CD4-positive, alpha-beta T cell treated with Interleukin-21 for 1 hour (primary cell): ENCODE measurements at places on chromosomes 6 and 20.

DNA sequence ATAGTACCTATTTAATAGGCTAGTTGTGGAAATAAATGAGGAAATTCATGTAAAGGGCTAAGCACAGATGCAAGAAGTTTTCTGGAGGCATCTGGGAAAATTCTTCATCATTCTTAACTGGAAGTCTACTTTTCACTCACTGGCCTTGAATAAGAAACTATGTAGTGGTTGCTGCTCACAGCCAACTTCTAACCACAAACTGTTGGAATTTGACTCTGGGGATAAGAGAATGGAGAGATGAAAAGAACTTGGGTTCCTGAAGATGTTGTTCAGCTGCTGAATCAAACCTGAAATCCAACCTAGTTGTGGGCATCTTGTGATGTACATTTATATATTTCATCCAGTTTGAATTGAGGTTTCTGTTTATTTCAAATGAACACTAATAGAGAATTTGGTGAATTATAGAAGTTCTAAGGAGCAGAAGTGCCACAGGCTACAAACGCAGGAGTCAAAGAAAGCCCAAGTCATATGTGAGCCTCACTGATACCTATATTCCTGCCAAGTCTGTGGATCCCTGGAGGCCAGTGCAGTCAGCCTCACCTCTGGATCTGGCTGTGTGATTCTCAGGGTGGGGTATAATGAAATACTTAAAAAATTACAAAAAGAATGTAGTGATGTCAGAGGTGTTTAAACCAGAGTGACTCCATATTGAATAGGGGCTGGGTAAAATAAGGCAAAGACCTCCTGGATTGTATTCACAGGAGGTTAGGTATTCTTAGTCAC, 18.7 kb upstream of the MEI4 start:
- DNase-seq = no peak

DNA sequence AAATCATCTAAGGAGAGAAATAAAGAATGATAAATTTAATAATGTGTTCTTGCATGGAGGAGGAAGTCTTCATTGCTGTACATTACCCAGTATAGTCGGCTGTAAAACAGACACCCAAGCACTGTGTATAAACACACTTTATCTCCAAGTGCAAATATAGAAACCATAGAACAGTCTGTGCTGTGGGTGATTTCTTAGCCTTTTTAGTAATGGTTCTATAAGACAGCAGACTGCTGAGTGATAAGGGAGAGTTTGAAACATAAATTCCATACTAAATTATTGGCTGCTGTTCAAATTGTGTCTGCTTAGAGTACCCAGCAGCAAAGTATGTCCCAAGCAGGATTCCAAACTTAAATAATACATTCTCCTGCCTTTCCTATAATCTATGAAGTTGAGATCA, 4.6 kb downstream of the FILIP1 start:
- no peak for DNase-seq

- no peak for DNase-seq
These were observed 50.5 kb upstream of the ECI2 start for GRCh38 chr6:4185846-4186245.

DNA sequence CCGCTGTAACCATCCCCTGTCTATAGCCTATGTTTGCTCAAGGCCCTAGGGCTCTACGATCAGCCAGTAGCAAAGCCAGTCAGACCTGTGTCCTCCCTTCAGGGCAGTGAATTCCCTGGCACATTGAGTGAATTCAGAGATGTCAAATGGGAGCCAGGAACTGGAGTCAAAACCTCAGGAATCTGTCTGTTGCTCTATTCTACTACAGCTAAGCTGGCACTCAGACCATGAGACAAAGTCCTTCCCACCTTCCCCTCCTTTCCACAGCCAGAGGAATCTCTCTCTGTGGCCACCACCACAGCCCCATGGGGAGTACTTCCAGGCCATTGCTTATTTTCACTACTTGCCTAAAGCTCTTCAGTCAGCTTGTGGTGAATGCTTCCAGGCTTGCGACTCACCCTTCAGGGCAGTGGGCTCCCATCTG, 82.0 kb downstream of the PKIB start:
- no peak for DNase-seq

DNA sequence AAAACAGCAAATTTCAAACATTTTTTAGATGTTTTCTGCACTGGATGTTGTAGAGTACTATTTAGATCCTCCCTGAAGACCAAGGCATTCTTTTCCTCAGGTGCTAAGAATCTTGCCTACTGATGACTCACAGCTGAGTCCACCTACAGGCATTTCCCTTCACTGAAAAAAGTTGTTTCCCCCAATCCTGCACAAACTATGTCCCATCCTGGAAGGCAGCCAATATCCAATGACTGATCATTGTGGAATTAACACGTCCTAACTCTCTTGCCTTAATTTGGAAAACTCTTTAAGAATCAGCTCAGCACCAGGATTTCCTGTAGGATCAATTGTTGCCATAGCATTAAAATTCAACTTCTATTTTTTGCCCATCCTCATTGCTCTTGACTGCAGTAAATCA, 268.4 kb upstream of the IRAK1BP1 start:
- no peak for DNase-seq

DNA sequence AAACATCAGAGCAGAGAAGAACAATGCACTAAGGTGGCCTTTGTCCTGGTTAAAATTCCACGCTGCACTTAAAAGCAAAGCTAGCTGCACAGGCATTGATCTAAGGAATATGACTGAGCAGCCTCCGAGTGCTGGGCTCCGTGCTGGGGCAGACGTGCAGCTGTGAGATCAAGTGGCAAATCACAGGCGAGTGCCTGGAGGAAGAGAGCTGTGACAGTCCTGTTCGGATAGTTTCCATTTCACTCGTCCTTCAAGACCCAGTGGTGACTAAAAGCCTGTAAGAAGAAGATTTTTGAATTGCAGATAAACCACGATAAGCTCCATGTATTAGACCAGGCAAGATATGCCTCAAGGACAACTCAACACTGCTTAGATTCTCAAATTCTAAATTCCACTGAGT, 247.9 kb downstream of the ANKRD60 start:
- no peak for DNase-seq

DNA sequence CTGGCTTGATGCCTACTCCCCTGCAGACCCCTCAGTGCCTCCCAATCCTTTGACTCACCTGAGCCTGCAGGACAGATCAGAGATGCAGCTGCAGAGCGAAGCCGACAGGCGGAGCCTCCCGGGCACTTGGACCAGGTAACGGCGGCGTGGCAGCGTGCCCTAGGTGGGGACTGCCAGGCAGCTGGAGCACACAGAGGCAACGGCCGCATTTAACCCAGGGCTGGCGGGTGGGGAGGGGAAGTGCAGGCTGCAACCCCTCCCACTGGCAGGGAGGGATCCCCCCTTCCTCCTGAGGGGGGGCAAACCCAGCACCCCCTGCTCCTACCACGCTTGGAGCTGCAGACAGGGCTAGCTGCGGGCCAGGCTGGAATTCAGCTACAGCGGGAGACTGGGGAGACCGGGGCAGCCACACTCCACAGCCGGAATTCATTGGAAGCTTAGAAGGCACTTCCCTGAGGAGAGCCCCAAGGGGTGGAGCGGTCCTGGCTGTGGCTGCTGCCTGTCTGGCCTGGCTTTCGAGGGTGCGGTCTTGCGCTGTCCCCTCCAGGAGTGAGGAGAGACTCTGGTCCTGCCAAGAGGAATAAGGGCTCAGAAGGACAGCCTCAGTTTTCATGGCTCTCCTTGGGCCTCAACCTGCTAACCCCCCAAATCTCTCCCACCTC, at the start of gene MATN4:
TSS of gene MATN4 (minus strand) at position 183 of the 662 bp plus-strand sequence. CDS start 2,717 bp downstream, outside the sequence.
- DNase-seq = no peak

DNA sequence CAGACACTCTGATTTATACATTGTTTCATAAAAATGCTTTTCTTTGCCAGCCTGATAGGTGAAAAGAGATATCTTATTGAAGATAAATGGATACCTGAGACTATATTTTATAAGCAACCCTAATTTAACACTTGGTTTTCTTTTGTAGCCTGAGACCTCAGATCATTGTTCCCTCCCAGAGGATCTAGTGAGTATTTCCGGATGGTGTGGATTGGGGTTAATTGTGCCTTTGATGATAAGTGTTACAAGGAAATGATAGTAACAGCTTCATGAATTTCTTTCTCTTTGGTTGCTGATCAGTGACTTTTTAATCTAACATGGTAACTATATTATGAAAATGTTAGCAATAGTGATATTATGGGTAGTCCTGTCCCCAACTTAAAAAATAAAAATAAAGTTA, 30.4 kb downstream of the KDM1B start:
- no peak for DNase-seq

DNA sequence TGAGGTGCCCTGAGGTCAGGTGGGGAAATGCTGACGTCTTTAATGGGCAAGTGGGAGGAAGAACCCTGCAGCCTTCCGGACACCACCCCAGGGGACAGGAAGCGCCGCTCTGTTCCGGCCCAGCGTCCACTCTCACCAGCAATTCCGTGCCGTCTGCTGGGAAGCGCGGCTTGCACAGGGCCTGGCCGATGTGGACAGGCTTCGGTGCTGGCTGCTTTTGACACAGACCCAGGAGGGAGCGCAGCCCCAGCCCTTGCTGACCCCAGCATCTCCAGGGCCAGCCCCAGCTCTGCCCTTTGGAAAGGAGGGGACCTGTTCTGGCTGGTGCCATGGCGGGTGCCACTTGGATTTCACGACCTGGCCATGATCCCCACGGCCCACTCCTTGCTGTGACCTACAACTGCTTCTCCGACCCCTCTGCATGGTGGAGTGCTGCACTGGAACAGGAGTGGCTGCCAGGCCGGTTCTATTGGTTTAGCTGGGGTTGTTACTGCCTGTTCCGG, 123.2 kb downstream of the DLL1 start:
- DNase-seq = no peak

- no peak for DNase-seq
These were observed 884.4 kb downstream of the PHF3 start for GRCh38 chr6:64520050-64520449.

- DNase-seq = no peak
These were observed 129.3 kb downstream of the DTNBP1 start for GRCh38 chr6:15533379-15534026.

GRCh38 chr6:159620947-159621346, 72.1 kb downstream of the SOD2 start:
- DNase-seq = no peak

- DNase-seq = no peak
These were observed 93.6 kb upstream of the BHLHE23 start for GRCh38 chr20:63100174-63100925.

DNA sequence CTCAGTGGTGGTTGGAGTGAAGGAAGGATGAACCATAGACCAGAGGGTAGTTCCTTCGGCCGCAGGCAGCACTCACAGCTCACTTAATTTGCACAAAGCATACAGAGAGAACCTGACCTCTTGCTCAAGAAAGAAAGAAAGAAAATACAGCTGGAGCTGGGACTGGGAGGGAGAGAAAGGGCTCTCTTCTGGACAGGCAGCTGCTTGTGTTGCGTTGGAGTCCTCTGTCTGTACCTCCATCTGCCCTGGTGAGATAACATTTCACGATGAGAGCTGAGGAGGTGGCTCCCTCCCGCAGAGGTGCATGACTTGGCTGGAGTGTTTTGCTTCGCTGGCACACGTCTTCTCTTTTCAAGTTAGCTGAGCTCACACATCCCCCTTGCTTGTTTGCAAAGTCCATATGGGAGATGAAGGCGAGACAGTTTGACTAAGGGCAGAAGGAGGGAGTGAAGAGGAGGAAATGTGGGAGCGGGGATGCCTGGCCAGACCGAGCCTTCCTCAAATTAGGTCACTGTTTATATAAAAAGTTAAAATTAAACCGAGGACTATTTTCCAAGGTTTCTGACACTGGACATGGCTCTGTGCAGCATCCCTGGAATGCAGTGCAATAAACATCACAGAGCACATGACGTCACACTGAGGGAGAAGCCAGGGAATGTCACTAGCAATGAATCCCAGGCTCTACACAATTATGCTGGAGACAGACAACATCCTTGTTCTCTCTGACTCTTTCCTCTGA, 359.4 kb downstream of the CD83 start:
- no peak for DNase-seq

DNA sequence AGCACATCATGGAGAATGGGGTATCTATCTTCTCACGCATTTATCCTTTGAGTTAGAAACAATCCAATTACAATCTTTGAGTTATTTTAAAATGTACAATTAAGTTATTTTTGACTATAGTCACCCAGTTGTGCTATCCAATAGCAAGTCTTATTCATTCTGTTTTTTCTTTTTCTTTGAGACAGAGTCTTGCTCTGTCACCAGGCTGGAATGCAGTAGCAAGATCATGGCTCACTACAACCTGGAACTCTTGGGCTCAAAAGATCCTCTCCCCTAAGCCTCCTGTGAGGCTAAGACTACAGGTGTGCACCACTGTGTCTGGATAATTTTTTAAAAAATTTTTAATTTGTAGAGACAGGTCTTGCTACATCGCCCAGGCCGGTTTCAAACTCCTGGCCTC, 201.5 kb upstream of the ZNF217 start:
- no peak for DNase-seq

GRCh38 chr6:149987602-149988107, 23.9 kb downstream of the ULBP1 start:
- no peak for DNase-seq

DNA sequence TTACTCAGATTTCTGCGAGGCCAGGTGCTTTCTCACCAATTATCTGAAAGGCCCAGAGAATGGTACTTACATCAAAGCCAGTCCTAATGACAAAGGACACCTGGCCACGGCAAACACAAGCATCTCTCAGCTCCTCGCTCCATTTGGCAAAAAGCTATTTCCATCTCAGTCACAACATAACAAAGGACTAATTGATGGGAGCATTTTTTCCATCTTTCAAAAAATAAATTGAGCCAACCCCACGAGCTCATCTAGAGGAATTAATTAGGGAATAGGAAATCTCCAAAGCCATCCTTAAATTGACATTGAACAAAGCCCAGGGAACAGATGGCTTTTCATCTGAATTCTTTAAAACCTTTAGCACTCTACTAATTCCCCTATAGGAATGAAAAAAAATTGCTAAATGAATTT, 236.7 kb downstream of the HAO1 start:
- no peak for DNase-seq

- no peak for DNase-seq
These were observed 124.4 kb upstream of the KCNK16 start for GRCh38 chr6:39446909-39447308.

- DNase-seq = no peak
These were observed 57.7 kb upstream of the FERMT1 start for GRCh38 chr20:6180531-6180930.

GRCh38 chr6:18276610-18277236, 12.4 kb upstream of the DEK start:
- DNase-seq = no peak

- no peak for DNase-seq
These were observed 21.8 kb downstream of the SAYSD1 start for GRCh38 chr6:39093149-39093708.

GRCh38 chr6:16216501-16217155, 21.8 kb upstream of the GMPR start:
- no peak for DNase-seq

DNA sequence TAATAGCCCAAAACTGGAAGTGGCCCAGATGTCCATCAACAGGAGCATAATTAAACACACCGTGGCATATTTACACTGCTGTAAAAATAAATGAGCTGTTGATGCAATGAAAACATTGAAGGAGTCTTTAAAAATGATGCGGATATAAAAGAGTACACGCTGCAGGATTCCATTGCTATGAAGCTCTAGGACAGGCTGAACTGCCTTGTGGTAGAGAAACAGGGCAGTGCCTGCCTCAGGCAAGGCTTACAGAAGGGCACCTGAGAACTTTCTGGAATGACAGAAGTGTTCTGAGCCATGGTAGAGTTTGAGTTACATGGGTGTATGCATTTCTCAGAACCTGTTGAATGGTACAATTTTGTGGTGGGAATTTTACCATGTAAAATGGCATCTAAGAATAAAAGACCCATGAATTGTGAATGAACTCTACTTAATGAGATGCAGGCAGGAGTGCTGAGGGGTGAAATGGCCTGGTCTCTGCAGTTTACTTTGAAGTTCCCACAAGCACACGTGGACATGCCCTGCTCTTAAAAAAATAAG, 45.3 kb upstream of the RIN2 start:
- DNase-seq = no peak
